ENCODE measurements at places on chromosomes 6 and 20.
A peak's percentile ranks its signal among the peaks of the same experiment; 100 is the strongest.

DNA sequence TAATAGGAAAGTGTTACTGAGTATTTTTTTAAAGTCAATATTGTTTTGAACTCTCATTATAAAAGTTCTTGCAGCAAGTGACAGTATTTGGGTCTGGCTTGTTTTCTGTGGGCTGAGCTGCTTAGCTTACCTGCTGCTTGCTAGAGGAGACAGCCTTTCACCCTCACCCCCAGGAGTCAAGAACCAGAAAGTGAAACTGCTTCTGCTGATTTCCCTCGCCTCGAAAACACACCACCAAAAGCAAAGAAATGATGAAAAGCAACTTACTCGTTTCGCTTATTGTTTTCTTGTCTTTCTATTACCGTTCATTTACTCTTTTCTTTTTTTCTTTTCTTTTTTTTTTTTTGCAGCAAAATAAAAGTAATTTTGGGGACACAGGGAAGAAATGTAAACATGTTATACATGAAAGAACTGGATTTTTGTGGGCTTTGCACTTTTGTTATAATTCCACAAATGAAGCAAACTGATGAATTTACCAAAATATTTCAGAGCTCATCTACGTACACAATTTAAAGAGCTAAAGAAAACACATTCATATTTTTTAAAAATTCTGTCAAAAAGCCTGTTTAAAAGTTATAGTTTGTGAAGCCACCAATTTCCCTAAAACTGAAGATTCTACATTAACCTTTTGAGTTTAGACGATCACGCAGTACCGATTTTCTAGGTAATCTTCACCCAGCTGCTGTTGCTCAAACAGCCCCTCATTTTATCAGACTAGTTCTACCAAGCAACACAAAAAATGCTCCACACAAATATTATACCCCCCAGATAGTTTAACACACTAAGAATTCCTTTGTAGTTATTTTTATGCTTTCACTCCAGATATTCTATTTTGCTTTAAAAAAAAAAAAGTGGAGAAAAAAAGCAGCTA, 1.7 kb downstream of the SCML4 start:
- DNase-seq, result peak; percentile 70

- no peak for DNase-seq
These were observed 13.7 kb downstream of the BTN3A1 start for GRCh38 chr6:26415791-26416190.

GRCh38 chr6:99933129-99933528, 60.9 kb downstream of the MCHR2 start:
- no peak for DNase-seq

DNA sequence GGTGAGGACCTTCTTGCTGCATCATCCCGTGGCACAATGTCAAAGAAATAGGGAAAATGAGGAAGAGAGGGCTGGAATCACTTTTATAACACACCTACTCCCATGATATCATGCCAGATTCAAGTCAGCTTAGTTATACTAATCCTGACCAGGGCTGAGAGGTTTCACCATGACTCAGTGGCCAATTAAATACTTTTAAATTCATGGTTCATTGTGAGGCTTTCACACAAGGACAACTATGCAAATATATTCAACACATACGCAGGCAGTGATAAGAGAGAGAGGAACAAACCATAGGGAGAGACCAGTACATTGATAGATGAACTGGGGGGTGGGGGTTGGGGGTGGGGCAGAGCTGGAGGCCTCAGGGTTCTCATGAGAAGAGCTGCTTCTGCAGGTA, 313.1 kb downstream of the LRFN2 start:
- DNase-seq, result no peak
